Pulmonary artery endothelial cell (primary cell): ENCODE measurements at places on chromosomes 11 and 22. TPM values are rescaled to one million over a fixed set of nuclear protein-coding genes. Genes with fewer than 3 reads are reported as not detected.

CNIH2 gene
- 0.04 and 0.07 TPM in 2 replicates for total RNA-seq

DNA sequence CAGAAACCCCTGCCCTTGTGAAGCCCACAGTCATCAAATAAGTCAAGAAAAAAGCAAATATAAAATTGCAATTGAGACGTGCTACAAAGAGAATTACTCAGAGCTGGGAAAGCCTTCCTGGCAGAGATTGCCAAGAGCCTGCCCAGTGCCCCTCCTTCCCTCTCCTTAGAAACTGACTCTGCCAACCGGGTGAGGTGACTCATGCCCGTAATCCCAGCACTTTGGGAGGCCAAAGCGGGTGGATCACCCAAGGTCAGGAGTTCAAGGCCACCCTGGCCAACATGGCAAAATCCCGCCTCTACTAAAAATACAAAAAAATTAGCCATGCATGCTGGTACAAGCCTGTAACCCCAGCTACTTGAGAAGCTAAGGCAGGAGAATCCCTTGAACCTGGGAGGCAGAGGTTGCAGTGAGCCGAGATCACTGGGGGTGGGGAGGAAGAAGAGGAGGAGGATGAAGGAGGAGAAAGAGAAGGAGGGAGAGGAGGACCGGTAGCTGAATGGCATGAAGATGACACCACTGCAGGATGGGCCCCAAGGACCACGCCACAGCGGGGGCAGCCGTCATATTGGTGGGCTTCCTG is 76.1 kb upstream of the RTL6 start:
- no peak for DNase-seq

DNA sequence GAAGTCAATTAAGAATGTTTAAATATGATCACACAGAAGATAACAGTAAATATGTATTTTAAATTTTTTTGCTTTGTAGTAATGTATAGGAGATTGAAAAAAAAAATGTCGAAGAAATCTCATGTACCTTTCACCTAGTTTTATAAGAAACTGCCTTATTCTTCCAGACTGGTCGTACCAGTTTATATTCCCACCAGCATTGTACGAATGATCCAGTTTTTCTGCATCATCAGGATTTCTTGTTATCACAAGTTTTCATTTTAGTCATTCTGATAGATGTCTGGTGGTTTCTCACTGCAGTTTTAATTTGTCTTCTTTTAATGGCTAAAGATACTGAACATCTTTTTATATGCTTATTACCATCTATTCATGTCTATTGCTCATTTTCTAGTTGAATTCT is 101.8 kb upstream of the CTSC start:
- DNase-seq = no peak

GRCh38 chr11:19077965-19078364 is 17.4 kb upstream of the MRGPRX2 start:
- DNase-seq = no peak

UBQLN3 gene
- total RNA-seq = not detected in 2 replicates

GRCh38 chr11:107041088-107041444 is 22.8 kb upstream of the GUCY1A2 start:
- DNase-seq = no peak

GRCh38 chr11:87290304-87290922 is 252.7 kb downstream of the TMEM135 start:
- peak; percentile 32 for DNase-seq

DNA sequence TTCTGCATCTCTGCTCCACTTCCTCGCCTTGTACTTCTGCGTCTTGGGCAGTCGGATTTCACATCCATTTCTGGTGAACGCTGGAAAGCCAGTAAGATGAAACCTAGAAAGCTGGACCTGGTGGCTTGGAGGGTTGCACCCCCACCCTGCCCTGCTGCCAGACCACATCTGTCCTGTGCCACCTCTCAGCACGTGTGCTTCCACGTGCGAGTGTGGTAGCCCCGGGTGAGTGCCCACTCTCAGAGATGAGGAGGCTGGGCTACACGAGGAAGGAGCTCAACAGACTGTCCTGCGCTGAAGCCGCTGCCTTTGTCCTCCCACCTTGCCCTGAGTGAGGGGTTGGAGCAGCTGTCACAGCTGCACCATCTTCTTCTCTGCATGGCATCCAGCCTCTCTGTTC is 77.5 kb downstream of the NTM start:
- DNase-seq = no peak

- no peak for DNase-seq
Observed at GRCh38 chr22:44732661-44733060, 19.7 kb upstream of the ARHGAP8 start.

SLC22A6 gene
- total RNA-seq = not detected in 2 replicates

ZNF195 gene
- 16.3 and 17.7 TPM in 2 replicates for total RNA-seq

GRCh38 chr11:130129922-130130321 is 29.7 kb upstream of the ST14 start:
- no peak for DNase-seq

DNA sequence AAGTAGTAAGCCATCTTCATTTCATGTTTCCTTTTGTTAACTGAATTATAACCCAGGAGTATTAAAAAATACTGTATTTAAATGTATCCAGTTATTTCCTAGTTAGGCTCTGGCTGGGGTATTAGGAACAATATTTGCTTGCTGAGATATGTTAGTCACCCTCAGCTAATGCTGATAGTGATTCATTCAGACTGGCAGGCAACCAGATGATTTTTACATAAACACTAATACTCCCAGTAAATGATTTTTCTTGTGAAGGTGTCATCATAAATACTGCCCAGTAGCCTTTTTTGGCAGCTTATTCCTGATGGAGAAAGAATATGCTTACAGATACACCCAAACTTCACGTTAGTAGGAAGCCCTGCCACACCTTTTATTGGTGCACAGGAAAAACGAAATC is 8.1 kb downstream of the YWHAH start:
- DNase-seq = peak; percentile 63
